ENCODE measurements at places on chromosomes 13 and 19. TPM values are rescaled to one million over a fixed set of nuclear protein-coding genes. Genes with fewer than 3 reads are reported as not detected.

The TJP3 gene
- 1.1 TPM for total RNA-seq

The SERPINE3 gene
- not detected for total RNA-seq

The CLIP3 gene
- total RNA-seq: 0.84 TPM

The YJEFN3 gene
- 5.0 TPM for total RNA-seq

The BRCA2 gene
- total RNA-seq: 3.7 TPM

The ZNF665 gene
- not detected for total RNA-seq

The CHAF1A gene
- total RNA-seq: 21.9 TPM

The ATG4D gene
- total RNA-seq: 20.5 TPM

The ZNF283 gene
- 4.5 TPM for total RNA-seq

The LSR gene
- 13.2 TPM for total RNA-seq

The GPR12 gene
- total RNA-seq: not detected

The FCER2 gene
- total RNA-seq: not detected

The GPC6 gene
- 6.4 TPM for total RNA-seq

The GNA15 gene
- not detected for total RNA-seq

The NCAN gene
- total RNA-seq: 0.05 TPM

The KIR2DL3 gene
- not detected for total RNA-seq

The ACP7 gene
- 0.05 TPM for total RNA-seq

The ABHD17A gene
- total RNA-seq: 37.8 TPM

The PAK4 gene
- 115 TPM for total RNA-seq

The CPB2 gene
- not detected for total RNA-seq

The PSPN gene
- 0.67 TPM for total RNA-seq

The MUC16 gene
- 0.02 TPM for total RNA-seq

The AP1M2 gene
- 41.6 TPM for total RNA-seq

The COL4A2 gene
- 138 TPM for total RNA-seq

The C19orf67 gene
- total RNA-seq: not detected

The PABPC3 gene
- total RNA-seq: 0.15 TPM

The PRODH2 gene
- total RNA-seq: 0.34 TPM

All from A549 treated with Mapracorat at 1 μM for 4 hours (cell line).